ENCODE measurements at places on chromosomes 16 and 17.

DNA sequence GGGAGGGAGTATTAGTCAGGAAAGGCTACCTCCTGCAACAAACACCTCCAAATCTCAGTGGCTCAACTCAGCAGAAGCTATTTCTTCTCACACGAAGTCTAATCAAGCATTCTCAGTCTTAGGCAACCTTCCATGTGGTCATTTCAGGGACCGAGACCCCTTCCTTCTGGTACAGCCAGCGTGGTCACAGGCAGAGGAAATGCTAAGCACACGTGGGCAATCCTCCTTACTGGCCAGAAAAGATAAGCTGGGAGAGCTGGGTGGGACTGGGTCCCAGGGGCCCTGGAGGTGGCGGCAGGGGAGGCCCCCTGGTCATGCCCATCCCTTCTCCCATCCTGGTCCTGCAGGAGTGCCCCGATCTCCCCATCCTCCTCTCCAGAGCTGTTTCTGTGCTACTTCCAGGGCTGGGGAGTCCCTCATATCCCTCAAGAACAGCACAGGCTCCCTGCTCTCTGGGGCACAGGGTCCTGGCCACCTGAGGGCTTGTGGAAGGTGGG, 5.7 kb upstream of the CX3CL1 start:
- no peak for DNase-seq

- no peak for DNase-seq
Observed at GRCh38 chr17:45719335-45720071, 64.6 kb upstream of the CRHR1 start.

DNA sequence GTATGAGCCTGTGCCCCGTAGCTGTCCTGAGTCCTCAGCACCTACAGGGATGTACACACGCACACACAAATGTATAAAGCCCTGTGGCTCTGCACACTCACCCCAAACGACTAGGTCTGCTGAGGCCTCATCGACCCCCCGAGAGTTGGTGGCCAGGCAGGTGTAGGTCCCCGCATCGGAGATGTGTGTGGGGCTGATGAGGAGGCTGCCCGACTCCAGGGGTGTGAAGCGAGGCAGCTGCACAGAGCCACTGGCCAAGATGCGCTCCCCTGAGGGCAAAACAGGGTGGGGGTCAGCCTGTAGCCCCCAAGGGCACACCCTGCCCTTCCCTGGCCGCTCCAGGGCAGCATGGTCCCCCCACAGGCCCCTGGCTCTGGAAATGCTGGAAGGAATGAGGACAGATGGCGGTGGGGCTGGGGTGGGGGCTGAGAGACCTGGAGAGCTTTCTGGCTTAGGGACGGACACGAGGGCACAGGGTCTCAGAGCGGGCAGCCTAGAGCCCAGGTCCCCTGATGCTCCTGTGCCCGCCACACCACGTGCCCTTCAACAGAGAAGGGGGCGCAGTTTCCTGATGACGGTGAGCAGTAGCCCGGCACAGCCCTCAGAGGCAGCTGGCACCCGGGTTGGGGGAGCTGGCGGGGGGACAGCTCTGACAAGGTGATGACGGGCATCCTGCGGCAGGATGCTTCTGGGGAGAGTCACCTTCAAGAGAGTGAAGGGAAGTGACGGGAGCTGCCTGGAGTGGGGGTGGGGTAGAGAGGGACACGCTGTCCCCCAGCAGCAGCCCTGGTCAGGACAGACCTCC, 119.8 kb upstream of the CDC42EP4 start:
- no peak for DNase-seq

- DNase-seq, result no peak
Observed at GRCh38 chr17:2549392-2550211, 37.9 kb upstream of the METTL16 start.

GRCh38 chr17:29080323-29080722, 37.4 kb downstream of the PIPOX start:
- DNase-seq, result no peak

- no peak for DNase-seq
Observed at GRCh38 chr17:16104189-16104588, 104.6 kb downstream of the TTC19 start.

- DNase-seq, result no peak
Observed at GRCh38 chr17:63116228-63116627, 150.2 kb downstream of the TANC2 start.

GRCh38 chr16:89216315-89217137, 977 bp upstream of the ZNF778 start:
- DNase-seq, result peak; percentile 75

DNA sequence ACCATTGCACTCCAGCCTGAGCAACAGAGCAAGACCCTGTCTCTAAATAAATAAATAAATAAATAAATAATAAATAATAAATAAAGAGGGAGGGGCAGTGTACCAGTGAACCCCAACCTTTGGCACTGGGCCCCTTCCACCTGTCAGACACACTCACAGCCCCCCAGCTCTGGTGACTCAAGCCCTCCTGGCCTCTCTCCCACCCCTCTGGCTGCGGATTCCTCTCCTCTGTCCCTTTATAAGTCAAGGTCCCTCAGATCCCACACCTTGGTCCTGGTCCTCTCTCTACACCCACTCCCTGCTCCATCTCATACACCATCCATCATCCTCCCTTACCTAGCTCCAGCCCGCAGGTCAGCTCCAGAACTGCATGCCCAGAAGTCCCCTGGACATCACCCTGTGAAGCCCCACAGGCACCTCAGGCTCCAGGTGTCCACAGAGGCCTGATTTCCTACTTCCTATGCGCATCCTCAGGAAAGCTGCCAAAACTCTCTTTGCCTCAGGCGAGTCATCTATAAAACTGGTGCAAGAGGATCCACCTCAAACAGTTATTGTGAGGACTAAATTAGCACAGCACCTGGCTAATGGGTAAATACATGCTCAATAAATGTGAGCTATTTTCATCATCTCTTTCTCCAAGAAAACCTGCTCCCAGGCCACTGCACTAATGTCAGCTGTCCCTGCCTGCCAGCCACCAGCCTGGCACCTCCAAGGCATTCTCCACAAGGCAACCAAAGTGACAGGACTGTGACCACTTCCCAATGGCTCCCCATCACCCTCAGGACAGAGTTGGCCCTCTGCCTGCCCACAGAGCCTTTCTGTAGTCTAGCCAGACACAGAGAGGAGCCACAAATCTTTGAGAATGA, 46.8 kb downstream of the BEAN1 start:
- no peak for DNase-seq

DNA sequence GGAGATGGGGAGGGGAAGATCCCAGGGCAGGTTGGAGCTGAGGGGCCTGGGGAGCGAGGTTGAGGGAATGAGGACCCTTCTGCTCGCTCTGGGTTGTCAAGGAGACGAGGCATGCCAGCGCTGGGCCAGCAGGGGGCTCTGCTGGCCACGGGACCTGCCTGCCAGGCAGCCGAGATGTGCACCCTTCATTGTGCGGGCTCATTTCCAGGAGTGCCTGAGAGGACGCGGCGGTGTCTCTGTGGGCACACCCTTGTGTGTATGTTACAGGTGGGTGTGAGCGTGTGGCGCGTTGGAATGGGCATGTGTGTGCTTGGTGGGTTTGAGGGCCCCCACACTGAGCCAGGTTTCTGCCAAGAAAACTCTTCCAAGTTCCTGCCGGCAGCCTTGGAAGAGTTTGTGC, 15.9 kb downstream of the ARHGAP23 start:
- peak; percentile 18 for DNase-seq

Data from stimulated activated CD8-positive, alpha-beta memory T cell treated with anti-CD3 and anti-CD28 coated beads, Interleukin-4, amount 100 ng/mL, for 4 hours (primary cell).